Mesothelial cell of epicardium (in vitro differentiated cells): ENCODE measurements at places on chromosomes 5 and 9. TPM values are rescaled to one million over a fixed set of nuclear protein-coding genes. Genes with fewer than 3 reads are reported as not detected.

The GABRA1 gene
- not detected in 3 replicates for total RNA-seq

DNA sequence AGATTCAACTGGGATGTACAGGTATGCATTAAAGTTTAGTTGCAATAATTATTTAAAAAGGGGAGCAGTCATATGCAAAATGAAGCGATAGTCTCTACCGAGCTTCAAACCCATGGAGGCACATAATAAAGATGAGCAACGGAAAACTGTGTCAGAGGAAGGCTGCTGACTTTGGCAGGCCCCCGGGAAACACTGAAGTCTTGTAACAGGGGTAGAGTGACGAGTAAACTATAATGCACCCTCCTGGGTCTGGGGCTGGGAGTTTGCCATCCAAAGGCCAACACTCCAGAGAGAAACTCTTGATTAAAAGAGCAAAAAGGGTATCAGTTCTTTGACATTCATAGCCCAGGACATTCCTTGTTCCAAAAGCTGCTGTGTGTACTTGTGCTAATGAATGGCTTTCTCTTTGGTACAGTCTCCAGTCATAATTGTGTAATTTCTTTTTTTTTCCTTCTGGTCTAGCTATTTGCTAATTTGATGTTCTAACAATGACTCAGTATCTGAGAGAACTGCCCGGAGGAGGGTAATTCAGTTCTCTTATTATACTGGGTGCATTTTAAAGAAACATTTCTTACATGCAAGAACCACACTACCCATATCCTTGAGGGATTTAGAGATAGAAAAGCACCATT, 59.2 kb downstream of the TNC start:
- no peak for DNase-seq

DNA sequence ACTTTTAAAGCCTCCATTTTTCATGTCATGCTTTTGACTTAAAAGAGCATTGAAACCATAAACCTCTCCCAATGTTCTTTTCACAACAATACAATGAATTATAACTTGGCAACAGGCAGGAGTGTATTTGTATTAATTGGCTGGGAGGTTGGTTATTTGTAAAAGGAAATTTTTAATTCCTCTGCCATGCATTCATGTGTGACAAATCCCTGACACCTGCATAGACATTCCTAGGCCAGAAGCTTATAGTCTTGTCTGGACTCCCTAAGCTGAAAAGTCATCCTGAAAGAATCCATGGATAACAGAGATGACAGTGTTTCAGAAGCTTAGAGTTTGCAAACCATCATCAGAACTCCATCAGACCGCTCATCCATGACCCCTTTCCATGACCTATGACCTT, 76.3 kb upstream of the PTGER4 start:
- no peak for DNase-seq

- DNase-seq = no peak
Observed at GRCh38 chr5:17403695-17404490, 94.1 kb upstream of the TAF11L2 start.

GRCh38 chr9:75087289-75087823, 599 bp downstream of the NMRK1 start:
- no peak for DNase-seq

The DCTN4 gene
- 75.7 to 82.4 TPM (median 76.1 TPM) in 3 replicates for total RNA-seq

GRCh38 chr5:15014809-15015208, 143.2 kb upstream of the ANKH start:
- DNase-seq = no peak

DNA sequence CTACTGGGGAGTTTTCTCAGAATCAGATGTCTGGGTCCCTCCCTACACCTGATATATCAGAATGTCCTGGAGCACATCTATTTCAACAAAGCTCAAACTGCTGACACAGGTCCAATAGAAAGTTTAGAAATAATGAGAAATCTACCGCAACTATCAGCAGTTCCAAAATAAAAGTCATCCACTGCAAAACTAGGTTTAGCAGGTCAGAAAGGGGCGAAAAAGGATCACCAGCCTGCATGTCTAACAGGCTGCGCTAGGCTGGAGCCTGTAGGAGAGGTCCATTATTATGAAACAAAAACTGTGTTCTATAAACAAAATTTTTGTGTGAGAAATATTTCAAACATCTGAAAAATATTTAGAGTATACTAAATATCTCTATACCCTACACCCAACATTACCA, 84.1 kb upstream of the RNF38 start:
- DNase-seq = no peak

- DNase-seq = no peak
Observed at GRCh38 chr9:109846776-109847175, 66.8 kb downstream of the PALM2AKAP2 start.

GRCh38 chr5:43353668-43354067, 40.5 kb upstream of the HMGCS1 start:
- DNase-seq = no peak

GRCh38 chr5:34621277-34622097, 34.6 kb upstream of the RAI14 start:
- DNase-seq = no peak

- no peak for DNase-seq
Observed at GRCh38 chr5:32020946-32021345, 153.2 kb downstream of the GOLPH3 start.

The IFNB1 gene
- not detected in 3 replicates for total RNA-seq

- DNase-seq = no peak
Observed at GRCh38 chr5:121378559-121379359, 472.9 kb upstream of the FTMT start.

DNA sequence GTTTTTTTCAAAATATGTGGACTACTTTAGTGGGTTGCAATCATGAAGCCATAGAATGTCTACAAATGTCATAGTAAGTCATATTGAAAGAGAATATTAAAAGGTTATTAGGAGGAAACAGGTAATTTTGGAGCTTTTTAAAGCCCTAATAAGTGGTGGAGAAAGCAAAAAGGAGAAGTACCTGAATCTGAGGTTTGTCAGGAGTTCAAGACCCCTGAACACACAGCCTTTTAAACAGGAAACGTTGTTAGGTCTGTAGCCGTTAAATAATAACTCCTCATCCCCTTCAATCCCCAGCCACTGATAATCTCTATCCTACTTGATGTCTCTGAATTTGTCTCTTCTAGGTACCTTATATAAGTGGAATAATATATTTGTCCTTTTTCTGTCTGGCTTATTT, 51.1 kb downstream of the SPEF2 start:
- DNase-seq = no peak

The PCDHB4 gene
- 7.9 to 8.6 TPM (median 8.0 TPM) in 3 replicates for total RNA-seq

DNA sequence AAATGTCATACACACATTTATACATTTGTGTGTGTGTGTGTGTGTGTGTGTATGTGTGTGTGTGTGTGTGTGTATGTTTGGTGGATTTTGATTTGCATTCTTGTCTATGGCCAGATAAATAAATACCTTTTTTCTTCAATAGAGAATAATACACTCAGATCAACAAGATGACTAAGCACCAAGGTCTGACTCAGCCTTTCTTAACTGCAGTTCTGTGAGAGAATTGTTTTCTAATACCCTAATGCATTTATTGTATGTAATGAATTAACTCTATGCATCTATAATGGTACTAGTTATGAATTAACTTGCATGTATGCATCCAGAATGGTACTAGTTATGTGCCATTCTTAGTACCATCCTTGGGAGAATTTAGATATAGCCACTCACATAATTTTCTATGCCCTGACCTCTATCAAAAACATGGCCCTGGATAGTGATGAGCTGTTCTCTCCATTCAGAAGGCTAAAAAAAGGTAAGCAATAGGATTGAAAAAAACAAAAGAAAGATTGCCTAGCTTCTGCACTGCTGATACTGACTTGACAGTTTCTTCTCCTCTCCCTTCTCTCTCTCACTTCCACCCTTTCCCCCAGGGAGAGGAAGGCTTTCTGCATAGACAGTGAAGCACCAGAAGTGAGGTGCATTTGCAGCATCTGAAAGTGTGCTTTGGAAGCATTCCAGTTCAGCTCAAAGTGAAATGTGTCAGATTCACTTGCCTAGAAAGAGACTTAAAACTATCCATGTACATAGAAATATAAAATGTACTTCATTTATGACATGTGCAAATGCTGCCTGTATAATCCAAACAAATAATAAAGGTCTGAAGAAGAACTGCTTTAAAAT, 55.1 kb upstream of the CCDC112 start:
- DNase-seq = no peak

GRCh38 chr9:112562235-112562958, 75.8 kb downstream of the KIAA1958 start:
- no peak for DNase-seq

DNA sequence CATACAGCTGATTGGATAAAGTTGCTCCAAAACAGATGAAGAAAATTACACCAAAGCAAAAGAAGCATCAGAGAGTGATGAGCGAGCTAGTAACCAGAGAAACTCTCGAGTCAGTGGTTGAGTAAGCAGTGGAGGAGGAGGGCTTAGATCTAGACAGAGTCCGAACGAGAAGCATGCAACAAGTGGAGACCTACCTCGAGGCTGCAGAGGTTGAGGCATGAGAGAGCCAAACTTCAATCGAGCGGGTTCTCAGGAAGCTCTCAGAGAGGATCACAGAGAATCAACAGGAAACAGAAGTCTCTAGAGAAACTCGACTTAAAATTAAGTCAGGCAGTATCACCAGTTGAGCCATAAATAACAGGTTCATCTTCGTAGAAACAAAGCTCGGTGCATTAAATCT, 6.1 kb downstream of the RUSC2 start:
- no peak for DNase-seq

DNA sequence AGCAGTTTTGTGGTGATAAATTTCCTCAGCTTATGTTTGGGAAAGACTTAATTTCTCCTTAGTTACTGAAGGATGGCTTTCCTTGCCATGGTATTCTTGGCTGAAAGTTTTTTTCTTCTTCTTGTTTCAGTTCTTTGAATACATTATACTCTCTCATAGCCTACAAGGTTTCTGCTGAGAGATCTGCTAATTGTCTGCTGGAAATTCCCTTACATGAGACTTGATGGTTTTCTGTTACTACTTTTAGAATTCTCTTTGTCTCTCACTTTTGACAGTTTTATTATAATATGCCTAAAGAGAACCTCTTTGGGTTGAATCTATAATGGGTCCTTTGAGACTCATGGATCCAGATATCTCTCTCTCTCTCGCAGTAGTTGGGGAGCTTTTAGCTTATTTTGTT, 693.6 kb downstream of the PRELID2 start:
- DNase-seq = no peak

DNA sequence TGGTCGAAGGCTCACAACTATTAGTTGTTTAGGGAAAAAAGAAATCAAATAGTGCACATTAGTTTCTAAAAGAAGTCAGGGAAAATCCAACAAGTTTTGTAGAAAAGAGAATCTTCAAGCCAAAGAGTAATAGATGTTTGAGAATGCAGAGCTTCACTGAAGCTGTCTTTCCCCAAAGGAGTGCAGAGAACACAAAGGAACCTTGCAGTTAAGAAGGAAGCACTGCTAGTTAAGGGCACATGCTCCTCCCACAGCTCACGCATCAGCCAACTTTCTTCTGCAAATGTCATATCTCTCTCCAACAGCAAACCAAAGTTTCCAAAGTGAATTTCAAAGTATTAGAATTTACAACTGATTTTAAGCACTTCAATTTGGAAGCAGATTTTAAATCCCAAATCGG, 116.4 kb upstream of the FST start:
- no peak for DNase-seq

- no peak for DNase-seq
Observed at GRCh38 chr5:134554319-134555222, 29.1 kb downstream of the JADE2 start.

The ATP6V0E1 gene
- total RNA-seq = 116 to 125 TPM (median 120 TPM) in 3 replicates

The ZNF608 gene
- total RNA-seq = 31.8 to 35.0 TPM (median 34.3 TPM) in 3 replicates

GRCh38 chr5:956941-957747, 51.5 kb upstream of the NKD2 start:
- no peak for DNase-seq

DNA sequence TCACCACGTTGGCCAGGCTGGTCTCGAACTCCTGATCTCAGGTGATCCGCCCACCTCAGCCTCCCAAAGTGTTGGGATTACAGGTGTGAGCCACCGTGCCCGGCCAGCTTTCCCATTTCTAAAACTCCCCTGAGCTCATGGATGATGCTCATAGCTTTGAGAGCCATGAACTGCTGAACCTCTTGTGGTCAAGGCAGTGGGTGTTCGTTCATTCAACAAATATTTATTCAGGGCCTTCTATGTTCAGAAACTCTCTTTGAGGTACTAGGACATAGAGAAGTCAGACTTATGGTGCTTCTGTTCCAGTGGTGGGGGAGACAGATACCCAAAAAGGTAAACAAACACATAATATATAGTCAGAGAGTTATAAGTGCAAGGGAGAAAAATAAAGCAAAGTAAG, 2.7 kb downstream of the BSPRY start:
- no peak for DNase-seq

- no peak for DNase-seq
Observed at GRCh38 chr9:116323012-116323411, 169.4 kb downstream of the PAPPA start.

The FBP1 gene
- total RNA-seq = 5.3 to 6.5 TPM (median 5.9 TPM) in 3 replicates

The SPINK13 gene
- not detected in 3 replicates for total RNA-seq
